Activated CD8-positive, alpha-beta T cell treated with anti-CD3 and anti-CD28 coated beads, Interleukin-2, amount 10 ng/mL, durations not matched to agents 7 days and 5 days (primary cell): ENCODE measurements at places on chromosomes 13 and 19. TPM values are rescaled to one million over a fixed set of nuclear protein-coding genes. Genes with fewer than 3 reads are reported as not detected.

TEX30 gene
- total RNA-seq, result 43.3 TPM

GARIN5A gene
- total RNA-seq, result 0.29 TPM

ZNF382 gene
- 12.0 TPM for total RNA-seq

TNNT1 gene
- total RNA-seq, result not detected

KLK3 gene
- total RNA-seq, result not detected

PTH2 gene
- not detected for total RNA-seq

LHB gene
- not detected for total RNA-seq

CD79A gene
- 17.4 TPM for total RNA-seq

RNF225 gene
- 0.84 TPM for total RNA-seq

CD209 gene
- not detected for total RNA-seq
